ENCODE measurements at places on chromosomes 5 and 9.
A peak's percentile ranks its signal among the peaks of the same experiment; 100 is the strongest.

- no peak for DNase-seq
These were observed 211.7 kb upstream of the MVB12B start for GRCh38 chr9:126114850-126115460.

- DNase-seq: no peak
These were observed 199.3 kb upstream of the PDE4D start for GRCh38 chr5:60092671-60093422.

- DNase-seq: no peak
These were observed 71.8 kb upstream of the ADAMTS2 start for GRCh38 chr5:179417016-179417415.

- DNase-seq: no peak
These were observed 97.1 kb upstream of the ASTN2 start for GRCh38 chr9:117511852-117512481.

- DNase-seq: no peak
These were observed 852 bp downstream of the IL9 start for GRCh38 chr5:135894789-135895188.

- DNase-seq: no peak
These were observed 8.3 kb upstream of the CCNO start for GRCh38 chr5:55241746-55242145.

DNA sequence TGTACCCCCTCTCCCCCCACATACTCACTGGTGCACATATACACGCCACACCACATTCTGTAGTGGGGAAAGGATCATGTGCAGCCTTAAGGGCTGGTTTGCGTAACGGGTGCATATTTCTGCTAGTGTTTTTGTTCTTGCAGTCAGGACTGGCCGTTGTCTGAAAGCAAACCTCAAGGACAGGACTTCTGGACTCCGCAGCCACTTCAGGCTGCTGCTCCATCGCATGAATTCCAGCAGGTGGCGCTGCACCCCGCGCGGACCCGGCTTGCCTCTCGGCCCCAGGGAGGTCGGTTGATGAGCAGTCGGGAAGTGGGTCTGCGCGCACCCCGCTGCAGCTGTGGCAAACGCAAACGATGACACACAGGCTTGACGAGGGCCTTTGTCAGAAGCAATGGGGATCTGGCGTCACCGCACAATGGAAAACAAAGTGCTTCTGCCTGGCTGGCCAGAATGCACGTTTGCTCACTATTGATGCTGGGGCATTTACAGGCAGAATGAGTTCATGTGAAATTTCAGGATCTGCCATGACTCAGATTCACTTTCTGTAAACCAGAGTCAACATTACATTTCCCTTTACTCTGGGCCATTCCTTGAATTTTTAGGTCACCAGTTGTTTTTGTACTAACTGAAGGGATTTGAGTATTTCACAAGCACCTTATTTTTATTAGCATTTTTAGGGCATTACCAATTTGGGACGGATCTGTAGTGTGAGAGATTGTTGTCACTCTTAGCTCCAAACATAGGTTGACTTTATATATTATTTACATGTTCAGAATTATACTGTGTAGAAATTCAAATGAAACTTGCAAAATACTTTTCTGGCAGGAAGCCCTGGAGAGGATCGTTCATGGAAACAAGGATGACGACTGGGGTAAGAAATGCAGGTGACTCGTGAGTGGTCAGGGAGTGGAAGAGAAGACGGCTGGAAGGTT, 36.4 kb upstream of the GLRX start:
- DNase-seq: peak; percentile 78

DNA sequence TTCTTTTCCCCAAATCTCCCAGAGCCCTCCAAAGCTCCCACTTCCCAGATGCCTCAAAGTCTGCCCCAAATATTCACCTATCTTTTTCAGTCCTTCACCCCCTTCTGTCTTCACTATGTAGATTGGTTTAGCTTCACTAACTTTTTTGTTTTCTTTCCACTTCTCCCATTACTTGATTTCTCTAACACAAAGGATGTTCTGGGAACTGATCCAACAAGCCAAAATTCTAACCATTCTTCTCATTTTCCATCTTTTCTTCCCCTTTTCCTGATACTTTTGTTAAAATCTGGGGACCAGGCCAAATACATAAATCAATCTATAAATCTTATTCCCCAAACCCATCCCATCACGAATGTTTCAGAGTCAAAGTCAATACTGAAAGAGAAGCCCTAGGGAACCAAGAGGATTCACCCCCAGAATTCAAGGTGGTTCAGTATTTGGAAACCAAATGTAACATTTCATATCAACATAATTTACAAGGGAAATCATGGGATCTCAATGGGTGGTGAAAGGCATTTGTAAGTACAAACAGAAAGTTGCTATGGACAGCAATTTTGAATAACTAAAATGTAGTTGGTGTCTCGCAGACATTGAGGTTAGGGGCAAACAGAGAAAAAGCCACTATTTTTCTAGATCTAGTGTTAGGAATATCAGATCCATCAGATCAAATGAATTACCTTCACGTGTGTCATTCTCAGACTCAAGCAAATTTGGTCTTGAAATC, 35.3 kb downstream of the APTX start:
- DNase-seq: no peak

GRCh38 chr9:14205463-14205862, 108.5 kb downstream of the NFIB start:
- DNase-seq: no peak

DNA sequence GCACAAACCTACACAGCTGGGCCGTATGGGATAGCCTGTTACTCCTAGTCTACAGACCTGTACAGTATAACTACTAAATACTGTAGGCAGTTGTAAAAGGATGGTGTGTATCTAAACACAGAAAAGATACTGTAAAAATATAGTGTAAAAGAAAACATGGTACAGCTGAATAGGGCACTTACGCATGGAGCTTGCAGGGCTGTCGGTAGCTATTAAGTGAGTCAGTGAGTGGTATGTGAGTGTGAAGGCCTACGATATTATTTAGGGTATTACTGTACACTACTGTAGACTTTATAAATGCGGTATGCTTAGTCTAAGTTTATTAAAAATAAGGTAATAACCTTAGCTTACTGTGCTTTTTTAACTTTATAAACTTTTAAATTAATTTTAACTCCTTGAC, 1.2 kb downstream of the ZCCHC9 start:
- DNase-seq: no peak

- DNase-seq: no peak
These were observed 436.2 kb downstream of the DTWD2 start for GRCh38 chr5:118552146-118552545.

DNA sequence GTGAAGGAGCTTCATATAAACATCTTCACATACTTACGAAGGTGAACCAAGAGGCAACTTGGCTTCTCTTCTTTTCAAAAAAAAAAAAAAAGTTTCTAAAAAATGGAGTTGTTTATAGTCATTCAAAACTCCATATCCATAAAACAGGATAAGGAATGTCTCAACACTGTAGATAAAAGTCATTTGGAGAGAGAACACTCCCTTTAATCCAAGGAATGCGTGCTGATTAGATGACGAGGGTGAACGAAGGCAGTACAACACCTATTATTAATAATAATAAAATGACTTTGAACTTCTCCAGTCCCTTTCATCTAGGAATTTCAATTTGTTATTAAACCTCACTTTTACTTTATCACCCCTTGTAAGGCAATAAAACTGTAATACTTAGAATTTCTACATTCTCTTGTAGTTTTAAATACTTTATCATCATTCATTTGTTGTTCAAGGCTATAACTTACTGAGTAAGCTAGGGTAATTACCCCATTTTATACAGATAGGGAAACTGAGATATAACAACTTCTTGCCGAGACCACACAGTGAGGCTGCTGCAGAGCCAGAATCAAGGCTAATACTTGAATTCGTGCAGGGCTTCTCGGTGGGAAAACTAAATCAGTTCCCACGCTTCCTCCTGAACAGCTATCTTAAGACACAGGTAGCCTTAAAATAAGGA, 377.1 kb downstream of the EFNA5 start:
- DNase-seq: no peak

DNA sequence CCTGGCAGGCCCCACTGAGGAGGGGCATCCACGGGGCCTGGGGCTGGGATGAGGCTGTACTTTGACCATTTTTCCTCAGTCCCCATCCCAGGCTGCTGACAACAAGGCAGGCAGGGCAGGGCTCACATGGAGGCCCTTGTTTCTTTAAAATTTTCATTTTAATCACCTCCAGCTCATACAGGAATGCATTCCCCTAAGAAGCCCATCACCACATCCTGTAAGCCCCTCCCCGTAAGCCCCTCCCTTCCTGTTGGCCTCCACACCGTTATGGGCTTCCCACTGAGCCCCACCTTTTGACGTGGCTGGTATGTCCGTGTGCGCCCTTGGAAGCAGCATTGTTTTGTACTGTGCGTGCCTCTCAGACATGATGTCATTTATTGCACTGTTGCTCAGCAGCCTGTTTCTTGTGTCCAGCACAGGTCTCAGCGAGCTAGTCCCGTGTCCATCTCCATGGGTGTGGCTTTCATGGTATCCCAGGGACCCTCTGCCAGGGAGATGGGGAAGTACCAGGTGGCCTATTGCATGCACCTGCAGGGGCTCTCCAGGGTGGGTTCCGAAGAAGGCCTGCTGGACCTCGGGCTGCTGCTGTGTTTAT, 22.4 kb downstream of the PHF2 start:
- DNase-seq: no peak

GRCh38 chr9:13715430-13715829, 435.9 kb upstream of the MPDZ start:
- no peak for DNase-seq

- no peak for DNase-seq
These were observed 8.7 kb downstream of the HNRNPH1 start for GRCh38 chr5:179614745-179615144.

- DNase-seq: no peak
These were observed 110.6 kb upstream of the FER start for GRCh38 chr5:108637134-108637533.

GRCh38 chr9:120263836-120264235, 316.1 kb downstream of the CDK5RAP2 start:
- no peak for DNase-seq

- no peak for DNase-seq
These were observed 177.5 kb upstream of the NREP start for GRCh38 chr5:111934511-111934910.

GRCh38 chr9:72577212-72577753, 55.9 kb downstream of the TMC1 start:
- no peak for DNase-seq

- DNase-seq: no peak
These were observed 4.6 kb upstream of the ERAP2 start for GRCh38 chr5:96871686-96872085.
